Suppressor macrophage treated with lipopolysaccharide for 1 hour (primary cell): ENCODE measurements at places on chromosomes 7 and 10.

DNA sequence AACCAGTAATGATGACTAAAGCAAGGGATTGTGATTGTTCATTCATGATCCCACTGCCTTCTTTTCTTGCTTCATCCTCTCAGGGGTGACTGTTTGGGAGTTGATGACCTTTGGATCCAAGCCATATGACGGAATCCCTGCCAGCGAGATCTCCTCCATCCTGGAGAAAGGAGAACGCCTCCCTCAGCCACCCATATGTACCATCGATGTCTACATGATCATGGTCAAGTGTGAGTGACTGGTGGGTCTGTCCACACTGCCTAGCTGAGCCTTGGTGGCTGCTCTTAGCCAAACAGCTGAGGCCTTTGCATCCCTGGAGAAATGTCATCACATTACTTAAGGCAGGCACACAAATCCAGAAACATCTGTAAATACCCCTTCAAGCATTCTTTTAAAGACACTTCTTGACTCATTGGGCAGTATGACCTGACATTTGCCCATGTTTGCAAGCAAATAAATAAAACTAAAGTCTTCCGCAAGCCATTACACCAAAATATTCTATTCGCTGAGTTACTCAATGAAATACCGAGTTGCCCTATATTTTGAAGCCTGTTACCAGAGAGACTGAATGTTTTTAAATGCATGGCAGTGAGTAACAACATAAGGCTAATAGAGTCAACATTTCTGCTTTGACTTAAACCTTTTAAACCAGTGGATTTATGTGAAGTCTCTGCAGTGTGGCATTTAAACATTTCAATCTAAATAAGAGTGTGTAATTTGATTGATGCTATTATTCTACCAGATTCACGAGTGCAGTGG is 166.3 kb upstream of the LANCL2 start:
- DNase-seq, result no peak

GRCh38 chr7:27148031-27148755 is 619 bp upstream of the HOXA6 start:
- no peak for DNase-seq

- DNase-seq, result no peak
These were observed 142.6 kb upstream of the CAV2 start for GRCh38 chr7:116356979-116357378.

DNA sequence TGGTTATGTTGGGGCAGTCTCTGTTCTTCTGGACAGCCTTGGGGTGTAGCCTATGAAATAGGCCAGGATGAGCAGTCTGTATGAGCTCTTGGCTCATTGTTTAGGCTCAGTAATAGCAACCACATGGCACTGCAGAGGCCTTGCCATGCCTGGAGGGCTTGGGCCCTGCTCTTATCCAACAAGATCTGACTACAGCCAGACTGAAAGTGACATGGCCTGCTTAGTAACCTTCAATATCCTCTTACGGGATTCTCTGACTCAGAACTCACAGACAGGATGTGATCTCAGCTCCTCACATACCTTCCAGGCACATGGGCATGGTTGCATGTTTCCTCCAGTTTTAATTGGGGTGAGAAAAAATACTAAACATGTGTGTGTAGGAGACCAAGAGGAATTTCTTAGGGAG is 289.3 kb downstream of the PTEN start:
- DNase-seq, result peak; percentile 77

DNA sequence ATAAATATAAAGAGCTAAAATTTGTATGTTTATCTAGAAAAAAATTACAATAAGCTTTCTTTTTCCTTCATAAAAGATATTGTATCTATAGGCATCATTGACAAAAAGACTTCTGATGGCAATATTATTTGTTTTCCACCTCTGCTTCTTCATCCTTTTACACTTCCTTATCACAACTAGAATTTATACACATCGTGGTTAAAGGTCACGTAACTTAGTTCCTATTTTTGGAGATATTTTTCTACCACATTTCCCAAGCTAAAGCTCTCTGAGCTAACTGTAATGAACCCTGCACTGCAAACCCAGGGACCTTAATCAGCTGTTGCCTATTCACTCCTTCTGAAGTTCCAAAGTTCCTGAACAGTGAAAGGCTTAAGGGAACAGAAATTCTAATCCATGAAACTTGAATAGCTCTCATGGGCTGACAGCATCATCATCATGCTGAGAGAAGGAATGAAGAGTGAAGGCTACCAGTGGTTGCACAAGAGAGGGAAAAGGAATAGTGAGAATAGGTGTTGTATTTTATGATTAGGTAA is 106.1 kb upstream of the SLC13A1 start:
- no peak for DNase-seq

DNA sequence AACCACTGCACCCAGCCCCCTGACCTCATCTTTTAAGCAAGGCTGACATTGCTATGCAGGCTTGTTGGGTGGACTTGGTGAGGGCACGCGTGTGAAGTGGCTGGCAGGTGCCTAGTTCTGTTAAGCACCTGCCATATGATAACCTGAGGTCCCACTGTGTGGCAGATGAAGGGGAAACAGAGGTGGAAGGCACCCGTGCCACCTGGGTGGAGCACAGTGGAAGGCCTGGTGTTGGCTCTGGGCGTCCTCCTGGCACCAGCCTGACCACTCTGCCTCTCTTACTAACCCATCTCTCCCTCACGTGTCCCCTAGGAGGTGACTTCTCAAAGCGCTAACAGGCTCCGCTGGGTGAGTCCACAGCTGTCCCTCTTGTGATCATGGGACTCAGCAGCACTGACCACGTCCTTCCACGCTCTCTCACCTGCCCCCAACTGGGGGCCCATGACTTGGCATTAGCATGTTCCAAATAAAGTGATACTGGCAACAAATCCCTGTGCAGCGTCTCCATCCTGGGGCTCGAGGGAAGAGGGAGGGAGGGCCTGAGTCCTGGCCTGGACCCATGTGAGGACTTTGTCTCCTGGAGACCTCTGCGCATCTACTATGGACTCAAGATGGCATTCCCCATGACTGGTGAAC is 4.6 kb upstream of the ZNF862 start:
- DNase-seq, result no peak

DNA sequence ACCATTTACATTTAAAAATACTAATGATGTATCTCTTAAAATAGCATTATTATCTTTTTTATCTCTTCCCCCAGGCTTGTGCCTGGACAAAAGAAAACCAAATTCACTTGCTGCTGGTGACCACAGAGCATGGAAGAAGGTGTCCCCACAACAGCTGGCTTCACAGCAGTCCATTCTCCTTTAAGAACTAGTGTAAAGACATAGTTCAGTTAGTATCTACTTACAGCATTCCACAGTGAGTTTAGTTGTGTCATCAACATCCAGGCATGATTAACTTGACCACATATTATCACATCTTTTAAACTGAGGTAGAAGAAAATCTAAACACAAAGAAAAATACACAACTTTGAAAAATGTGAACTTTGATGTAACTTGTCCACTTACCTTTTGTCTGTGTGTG is 55.0 kb downstream of the LRRC17 start:
- no peak for DNase-seq

- DNase-seq, result no peak
These were observed 71.4 kb downstream of the PROSER2 start for GRCh38 chr10:11894381-11895107.

GRCh38 chr7:39102234-39102633 is 124.5 kb downstream of the POU6F2 start:
- DNase-seq, result no peak

- no peak for DNase-seq
These were observed 16.0 kb downstream of the RASGEF1A start for GRCh38 chr10:43250615-43251418.

DNA sequence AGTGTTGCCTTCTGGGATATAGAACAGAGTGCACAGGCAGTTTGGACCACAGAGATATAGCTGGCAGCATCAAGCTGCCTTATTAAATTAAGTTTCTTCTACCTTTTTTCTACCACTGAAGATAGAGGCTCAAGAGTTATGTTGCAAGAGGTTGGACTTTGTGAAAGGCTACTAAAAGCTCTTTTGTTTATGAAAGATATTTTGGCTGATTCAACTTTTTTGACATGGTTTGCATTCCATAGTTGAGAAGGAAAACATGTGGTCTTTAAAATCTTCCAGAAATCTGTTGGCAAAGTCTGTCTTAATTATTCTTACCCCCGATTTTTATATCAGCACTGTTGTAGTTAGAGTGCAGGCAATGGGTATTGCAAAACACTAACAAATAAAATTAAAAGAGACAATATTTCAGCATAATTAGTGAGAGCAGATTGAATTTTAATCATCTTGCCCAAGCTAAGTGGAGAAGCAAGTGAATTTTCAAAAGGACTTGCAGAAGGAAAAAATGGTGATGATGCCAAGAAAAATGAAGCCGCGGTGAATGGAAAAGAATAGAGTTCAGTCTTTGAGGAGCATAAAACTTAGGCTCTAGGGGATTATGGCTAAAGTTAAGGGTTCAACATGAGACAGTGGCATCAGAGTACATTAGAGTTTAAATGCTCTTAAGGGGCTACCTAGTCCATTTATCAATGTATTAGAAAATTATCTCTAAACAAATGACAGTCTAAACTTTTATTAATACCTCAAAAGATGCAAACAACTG is 450.9 kb upstream of the CNTNAP2 start:
- no peak for DNase-seq

DNA sequence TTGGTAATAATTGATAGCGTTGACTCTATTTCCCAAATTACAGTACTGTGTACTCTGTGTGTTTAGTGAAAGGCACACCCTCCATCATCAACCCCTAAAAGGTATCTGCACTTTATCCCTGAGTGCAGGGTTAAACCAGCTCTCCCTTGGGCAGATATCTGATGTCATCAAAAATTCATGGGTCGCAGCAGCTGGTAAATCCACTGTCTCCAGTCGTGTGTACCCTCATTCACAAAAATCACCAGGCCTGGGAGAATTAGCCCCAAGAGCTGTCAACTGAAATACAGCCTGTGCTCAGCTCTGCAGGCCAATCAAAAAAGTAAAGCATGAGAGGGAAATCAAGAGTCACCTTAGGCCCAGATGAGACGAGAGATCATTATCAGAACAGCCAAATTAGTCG is 103.7 kb downstream of the HIP1 start:
- no peak for DNase-seq

- DNase-seq, result no peak
These were observed 61.5 kb downstream of the ITGA8 start for GRCh38 chr10:15658069-15658702.

- DNase-seq, result no peak
These were observed 45.3 kb upstream of the BAMBI start for GRCh38 chr10:28631896-28632583.

DNA sequence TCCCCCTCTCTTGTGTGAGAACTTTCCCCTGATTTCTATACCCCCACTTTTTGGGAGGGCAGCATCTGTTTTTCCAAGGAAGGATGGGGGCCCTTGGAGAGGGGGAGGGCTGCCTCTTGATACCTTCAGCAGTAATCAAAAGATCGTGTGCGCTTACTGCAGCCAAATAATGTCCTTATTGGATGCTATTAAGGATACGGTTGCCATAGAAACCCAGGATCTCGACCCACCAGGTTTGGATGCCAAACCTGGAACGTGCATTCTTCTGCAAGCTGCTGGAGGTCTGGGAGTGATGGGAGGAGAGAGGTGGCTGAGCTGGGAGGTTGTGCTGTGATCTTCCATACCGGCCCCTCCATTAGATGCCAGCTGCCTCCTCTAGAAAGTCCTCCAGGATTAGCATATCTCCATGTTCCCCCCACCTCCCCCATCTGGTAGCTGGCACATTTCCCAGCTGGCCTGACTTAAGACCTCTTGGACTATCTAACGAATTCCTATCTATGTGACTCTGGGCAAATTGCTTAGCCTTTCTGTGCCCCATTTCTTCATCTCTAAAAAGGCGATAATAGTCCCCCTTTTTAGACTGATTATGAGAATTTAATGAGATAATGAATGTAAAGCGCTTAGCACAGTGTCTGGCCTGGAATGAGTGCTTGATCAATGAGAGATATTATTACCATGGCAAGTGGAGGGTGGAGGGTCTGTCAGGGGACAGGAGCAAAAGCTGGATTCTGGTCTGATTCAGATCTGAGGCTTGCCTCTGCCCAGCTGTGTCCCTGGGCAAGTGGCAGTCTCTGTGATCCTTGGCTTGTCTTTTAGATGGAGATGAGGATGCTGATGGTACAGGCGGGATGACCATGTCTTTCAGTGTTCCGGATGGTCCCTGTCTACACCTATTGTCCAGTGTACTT is 78.5 kb upstream of the PCBD1 start:
- DNase-seq, result no peak

- no peak for DNase-seq
These were observed 160.2 kb downstream of the ETV1 start for GRCh38 chr7:13829231-13829630.

DNA sequence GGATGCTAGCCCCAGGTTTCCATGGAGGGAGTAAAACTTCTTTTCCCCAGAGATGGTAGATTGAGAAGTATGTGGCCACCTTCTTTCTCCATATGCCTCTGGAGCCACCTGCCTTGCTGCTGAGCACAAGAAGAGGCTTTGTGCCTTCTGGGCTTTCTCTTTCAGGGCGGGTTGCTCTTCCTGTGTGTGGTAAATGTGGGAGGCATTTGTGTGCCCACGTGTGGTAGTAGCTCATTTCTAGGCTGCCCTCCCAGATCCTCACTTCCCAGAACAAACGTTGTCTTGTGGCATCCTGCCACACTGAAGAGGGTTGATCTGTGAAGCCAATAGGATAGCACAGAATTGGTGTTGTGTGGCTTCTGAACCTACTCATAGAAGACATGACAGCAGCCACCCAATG is 342.0 kb upstream of the PODXL start:
- peak; percentile 11 for DNase-seq

DNA sequence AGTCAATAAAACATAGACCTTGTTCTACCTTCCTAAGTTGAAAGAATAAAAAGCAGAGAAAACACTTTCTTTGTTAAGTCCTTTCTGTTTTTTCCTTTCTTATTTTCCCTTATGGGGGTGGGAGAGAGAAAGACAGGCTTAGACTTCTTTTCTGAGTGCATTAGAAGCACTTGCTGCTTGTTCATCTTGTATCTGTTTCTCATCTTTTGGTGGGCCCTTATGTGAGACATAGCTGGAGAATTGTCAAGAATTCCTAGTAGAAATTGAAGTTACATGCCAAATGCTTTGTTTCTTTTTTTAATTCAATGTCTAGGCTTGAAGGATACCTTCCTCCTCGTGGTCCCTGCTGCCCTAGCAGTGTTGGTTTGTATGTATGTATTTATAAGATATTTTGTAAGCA is 6.7 kb downstream of the EIF4EBP2 start:
- no peak for DNase-seq

GRCh38 chr7:39187130-39187529 is 209.4 kb downstream of the POU6F2 start:
- no peak for DNase-seq

DNA sequence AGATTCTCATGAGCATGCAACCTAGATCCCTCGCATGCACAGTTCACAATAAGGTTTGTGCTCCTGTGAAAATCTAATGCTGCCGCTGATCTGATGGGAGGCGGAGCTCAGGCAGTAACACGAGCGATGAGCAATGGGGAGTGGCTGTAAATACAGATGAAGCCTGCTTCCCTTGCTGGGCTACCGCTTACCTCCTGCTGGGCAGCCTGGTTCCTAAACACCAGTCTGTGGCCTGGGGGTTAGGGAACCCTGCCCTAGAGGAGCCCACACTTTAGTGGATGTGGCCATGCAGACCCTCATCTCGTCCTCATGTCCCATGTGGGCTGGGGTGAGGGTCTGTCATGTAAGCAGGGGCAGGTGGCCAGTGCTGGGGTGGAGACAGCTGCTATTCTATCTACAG is 417.6 kb downstream of the GLRX3 start:
- no peak for DNase-seq

GRCh38 chr7:46191776-46192175 is 270.7 kb upstream of the IGFBP3 start:
- DNase-seq, result no peak
